ENCODE measurements at places on chromosomes 6 and 20.
A peak's percentile ranks its signal among the peaks of the same experiment; 100 is the strongest.

DNA sequence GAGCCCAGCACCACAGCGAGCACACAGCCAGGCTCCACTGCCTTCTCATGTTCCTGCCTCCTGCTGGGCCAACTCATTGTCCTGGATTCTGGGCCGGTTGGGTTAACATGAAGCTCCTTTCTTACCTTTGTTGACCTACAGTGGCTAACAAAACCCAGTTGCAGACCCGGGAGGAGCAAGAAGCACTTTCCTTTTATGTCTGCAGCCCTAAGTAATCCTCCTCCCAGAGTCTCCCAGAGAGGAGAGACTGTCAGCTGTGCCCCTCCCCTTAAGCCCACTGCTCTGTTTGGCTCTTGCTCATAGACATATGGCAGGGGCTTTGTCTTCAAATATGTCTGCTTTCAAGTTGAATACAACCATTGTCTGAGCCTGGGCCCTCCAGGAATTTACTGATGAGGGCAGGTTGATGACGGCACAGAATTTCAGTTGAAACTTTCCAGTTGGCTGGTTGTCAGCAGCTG is 55.2 kb downstream of the PSMB1 start:
- no peak for DNase-seq

DNA sequence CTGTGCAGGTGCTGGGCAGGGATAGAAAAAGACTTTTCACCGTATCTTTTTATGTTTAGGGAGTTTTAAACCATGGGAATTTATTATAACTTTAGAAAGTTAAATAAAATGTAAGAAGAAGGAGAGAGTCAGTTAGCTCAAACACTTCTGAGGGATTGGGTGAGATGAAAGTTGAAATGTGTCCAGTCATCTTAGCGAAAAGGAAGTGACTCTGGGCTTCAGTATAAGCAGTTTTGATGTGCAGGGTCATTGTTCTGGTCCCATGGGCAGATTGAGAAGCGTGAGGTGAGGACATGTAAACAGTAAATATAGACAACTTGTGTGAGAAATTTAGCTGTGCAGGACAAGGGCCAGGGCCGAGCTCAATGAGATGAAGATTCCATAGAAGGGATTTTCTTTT is 66.9 kb downstream of the TOX2 start:
- DNase-seq, result no peak

GRCh38 chr6:123616016-123616415 is 20.7 kb downstream of the TRDN start:
- no peak for DNase-seq

- no peak for DNase-seq
These were observed 206.8 kb upstream of the SMLR1 start for GRCh38 chr6:130620338-130620781.

- peak; percentile 42 for DNase-seq
These were observed 8.6 kb upstream of the GABBR1 start for GRCh38 chr6:29641430-29642148.

GRCh38 chr20:54668271-54669039 is 193.1 kb downstream of the DOK5 start:
- peak; percentile 4 for DNase-seq

GRCh38 chr20:43955062-43955749 is 40.6 kb downstream of the TOX2 start:
- DNase-seq, result peak; percentile 42

DNA sequence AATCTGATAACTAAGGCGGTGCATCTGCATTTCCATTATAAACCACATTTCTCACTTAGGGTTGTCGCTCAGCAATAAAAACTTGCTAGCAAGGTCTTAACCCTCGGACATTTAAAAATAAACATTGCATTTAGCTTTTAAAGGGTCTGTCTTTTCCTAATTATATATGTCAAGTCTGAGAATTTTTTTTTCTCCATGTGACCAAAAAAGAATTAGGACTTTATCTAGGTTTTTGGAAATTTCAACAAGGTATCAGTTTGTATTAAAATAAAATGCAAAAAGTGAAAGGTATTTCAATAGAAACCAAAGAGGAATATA is 198.1 kb downstream of the FOXA2 start:
- DNase-seq, result no peak

DNA sequence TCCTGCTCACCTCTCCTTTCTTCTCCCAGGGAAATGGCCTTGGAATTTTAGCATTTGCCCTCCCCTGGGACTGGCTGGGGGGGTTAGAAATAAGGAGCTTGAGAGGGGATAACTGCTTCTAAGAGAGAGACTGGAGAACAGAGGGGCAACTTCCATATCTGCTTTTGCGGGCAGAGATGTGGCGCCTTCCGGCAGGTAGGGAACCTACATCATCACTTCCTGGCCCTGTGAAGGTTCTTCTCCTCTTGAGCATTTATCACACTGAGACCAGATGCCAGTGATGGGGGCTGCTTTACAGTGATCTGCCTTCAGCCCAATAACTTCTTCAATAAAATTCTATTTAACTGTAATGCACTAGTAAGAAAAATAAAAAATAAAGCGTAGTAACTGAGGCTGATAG is 48.1 kb downstream of the TBC1D7 start:
- DNase-seq, result no peak

DNA sequence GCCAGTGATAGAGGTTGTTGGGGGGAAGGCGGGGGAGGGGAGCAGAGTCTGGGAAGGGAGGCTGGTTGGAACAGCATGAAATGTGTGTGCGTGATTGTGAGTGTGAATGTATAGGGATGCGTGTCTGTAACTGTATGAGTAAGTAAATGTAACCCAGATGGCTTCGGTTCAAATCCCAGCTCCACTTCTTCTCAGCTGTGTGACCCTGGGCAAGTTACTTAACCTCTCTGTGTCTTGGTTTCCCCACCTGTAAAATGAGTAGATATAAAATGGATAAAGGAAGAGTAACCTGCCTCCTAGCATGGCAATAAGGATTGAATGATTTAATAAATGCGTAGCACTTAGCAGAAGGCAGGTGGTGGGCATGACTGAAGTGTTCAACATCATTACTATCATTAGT is 24.1 kb downstream of the MAFB start:
- no peak for DNase-seq

- DNase-seq, result no peak
These were observed 152.1 kb downstream of the FNDC1 start for GRCh38 chr6:159321267-159321666.

- DNase-seq, result no peak
These were observed 391.6 kb downstream of the ADGRB3 start for GRCh38 chr6:69026715-69027114.

- no peak for DNase-seq
These were observed 323.1 kb upstream of the AGPAT4 start for GRCh38 chr6:161596807-161597520.

DNA sequence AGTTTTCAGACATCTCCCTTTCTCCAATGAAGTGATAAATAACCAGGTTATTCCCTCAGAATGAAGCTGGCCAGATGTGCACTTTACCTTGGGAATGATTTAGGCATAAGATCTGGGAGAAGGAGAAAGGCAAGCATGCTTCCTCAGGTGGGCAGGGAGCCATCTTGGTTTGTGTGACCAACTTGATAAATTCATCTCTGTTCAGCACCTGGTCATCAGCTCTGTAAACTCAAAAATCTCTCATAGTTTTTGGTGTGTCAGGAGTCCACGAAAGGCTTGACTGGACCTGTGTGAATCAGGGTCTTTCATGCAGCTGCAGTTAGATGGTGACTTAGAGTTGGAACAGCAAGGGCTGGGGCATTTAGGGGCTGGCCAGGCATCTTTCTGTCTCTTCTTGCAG is 24.5 kb downstream of the ENPP1 start:
- no peak for DNase-seq

- DNase-seq, result no peak
These were observed 87.8 kb upstream of the EZR start for GRCh38 chr6:158906926-158907325.

Data from CD4-positive, alpha-beta T cell treated with Interleukin-17A for 1 hour (primary cell).